Stimulated activated CD4-positive, alpha-beta T cell treated with anti-CD3 and anti-CD28 coated beads, Interleukin-4, amount 100 ng/mL, for 1 hour (primary cell): ENCODE measurements at places on chromosomes 1 and 21.

DNA sequence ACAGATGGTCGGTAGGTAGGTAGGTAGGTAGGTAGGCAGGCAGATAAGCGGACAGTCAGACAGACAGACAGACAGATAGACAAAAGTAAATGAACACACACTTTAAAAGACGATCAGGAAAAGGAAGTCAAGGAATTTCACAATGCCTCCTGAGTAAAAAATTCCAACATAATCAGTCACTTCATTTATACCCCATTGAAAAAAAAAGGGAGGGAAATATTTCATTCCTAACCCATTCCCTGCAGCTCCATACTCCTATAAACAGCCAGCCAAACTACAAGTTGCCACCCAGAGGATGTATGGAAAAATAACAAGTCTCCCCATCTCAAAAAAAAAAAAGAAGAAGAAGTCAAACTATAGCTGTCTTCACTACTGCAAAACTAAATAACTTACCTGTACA lies 43.4 kb downstream of the ZZZ3 start:
- no peak for DNase-seq

GRCh38 chr1:21614419-21615115 lies 54.6 kb downstream of the RAP1GAP start:
- no peak for DNase-seq

- peak; percentile 40 for DNase-seq
Measured at GRCh38 chr1:210233495-210234328, 1.1 kb downstream of the SERTAD4 start.

GRCh38 chr1:187817782-187818181 lies 989.0 kb downstream of the PLA2G4A start:
- no peak for DNase-seq

DNA sequence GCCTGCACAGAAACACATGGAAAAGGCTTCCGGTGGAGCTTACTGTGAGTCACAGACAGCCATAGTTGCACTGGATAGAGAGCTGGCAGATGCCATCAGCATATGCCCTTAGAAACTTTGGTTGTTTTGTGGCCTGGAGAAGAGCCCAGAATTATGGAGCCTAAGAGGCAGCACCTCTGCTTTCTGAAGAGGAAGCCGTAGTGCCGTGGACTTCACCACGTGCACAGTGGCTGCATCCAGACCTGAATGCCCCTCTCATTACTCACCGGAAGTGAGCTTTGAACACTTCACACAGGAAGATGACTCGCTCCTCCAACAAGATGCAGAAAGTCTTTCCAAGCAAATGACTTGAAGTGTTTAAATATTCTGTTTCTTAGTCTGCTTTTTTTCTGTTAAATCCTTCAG lies 28.4 kb downstream of the JUN start:
- DNase-seq: peak; percentile 31

DNA sequence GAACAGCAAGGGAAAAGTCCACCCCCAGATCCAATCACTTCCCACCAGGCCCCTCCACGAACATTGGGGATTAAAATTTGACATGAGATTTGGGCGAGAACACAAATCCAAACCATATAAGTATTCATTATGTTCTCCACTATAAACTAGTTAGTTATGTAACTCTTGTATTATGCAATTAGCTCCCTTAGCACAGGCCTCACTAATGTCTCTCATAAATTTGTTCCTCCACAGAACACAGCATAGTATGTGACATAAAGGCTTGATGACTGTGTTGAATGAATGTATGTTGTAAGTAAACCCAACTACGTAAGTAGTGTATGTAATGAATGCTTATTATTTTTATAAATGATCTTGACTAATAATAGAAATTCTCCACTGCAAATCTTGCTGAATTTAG lies 223.3 kb upstream of the ZRANB2 start:
- no peak for DNase-seq
